ENCODE measurements at places on chromosomes 2 and 18. TPM values are rescaled to one million over a fixed set of nuclear protein-coding genes. Genes with fewer than 3 reads are reported as not detected.

Gene PFN4
- 0.30 TPM for total RNA-seq

GRCh38 chr2:196486146-196486545 lies 153.4 kb upstream of the CCDC150 start:
- no peak for DNase-seq

Gene LMAN1
- 146 TPM for total RNA-seq

DNA sequence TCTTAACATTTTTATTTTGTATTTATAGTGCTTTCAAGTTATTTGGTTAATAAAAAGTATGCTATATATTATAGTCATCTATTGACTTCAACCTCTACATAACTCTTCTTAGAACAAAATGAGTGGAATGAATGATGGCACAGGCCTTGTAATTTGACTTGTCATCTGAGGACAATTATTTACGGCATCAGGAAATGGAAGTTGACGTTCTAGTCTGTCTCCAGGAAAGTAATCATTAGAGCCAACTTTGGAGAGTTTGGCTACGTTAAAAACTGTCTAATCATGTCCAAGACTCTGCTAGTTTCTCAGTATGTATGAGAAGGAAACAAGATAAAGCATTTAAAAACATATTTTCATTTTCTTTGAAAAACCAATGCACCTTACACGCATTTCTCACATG lies 353.6 kb downstream of the ARHGAP15 start:
- no peak for DNase-seq

- DNase-seq: no peak
Observed at GRCh38 chr2:108288534-108289106, at the start of gene SULT1C2. TSS of gene SULT1C2 (plus strand) at chr2:108288895. CDS start at chr2:108293668, 4,773 bp downstream.

Gene IL1RN
- total RNA-seq: 15.9 TPM

Gene CNGA3
- not detected for total RNA-seq

Gene FAM168B
- total RNA-seq: 70.3 TPM

Gene DNAJC5G
- total RNA-seq: not detected

- DNase-seq: no peak
Observed at GRCh38 chr2:85834466-85834865, 54.3 kb downstream of the ST3GAL5 start.

Gene CYP27A1
- not detected for total RNA-seq
